ENCODE measurements at places on chromosomes 1 and 21.

- DNase-seq = no peak
Observed at GRCh38 chr1:119674835-119675289, 26.8 kb upstream of the ZNF697 start.

- DNase-seq = no peak
Observed at GRCh38 chr1:76048219-76048618, 26.3 kb upstream of the ST6GALNAC3 start.

- DNase-seq = no peak
Observed at GRCh38 chr21:42161401-42161955, 57.5 kb upstream of the ABCG1 start.

DNA sequence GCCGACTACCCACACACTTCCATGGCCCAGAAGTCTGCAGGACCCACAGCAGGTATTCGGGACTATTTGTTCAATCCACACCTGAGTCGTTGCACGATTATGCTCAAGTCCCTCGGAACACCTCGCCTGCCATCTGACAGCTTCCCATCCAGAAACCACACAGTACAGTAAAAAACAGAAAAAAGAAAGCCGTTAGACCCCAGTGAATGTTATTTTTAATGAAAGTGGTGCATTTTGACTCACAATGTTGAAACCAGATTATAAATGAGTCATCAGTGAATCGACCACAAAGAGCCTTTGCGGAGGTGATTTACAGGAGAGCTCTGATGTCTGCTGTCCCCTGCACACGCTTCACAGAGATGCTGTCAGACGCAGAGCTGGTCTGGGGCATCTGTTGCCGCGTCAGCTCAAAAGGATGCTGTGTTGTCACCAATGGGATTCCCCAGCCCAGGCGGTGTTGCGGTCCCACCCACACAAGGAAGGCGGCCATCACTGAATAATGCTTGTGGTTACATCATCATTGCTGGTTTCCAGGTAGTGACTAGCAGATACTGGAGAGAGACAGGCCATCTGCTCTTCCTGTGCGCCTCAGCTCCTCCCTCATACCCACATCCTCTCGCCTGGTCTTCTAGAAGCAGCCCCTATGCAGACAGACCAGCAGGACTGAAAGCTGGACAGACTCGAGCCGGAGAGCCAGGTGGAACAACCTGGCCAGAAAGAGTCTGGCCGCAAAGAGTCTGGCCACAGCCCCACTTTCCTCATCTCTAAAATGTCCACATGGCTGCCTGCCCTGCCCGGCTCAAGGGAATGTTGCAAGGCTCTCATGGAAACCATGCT, 116.8 kb downstream of the TOMM20 start:
- DNase-seq = no peak

GRCh38 chr1:172406968-172407367, 13.5 kb upstream of the C1orf105 start:
- no peak for DNase-seq

DNA sequence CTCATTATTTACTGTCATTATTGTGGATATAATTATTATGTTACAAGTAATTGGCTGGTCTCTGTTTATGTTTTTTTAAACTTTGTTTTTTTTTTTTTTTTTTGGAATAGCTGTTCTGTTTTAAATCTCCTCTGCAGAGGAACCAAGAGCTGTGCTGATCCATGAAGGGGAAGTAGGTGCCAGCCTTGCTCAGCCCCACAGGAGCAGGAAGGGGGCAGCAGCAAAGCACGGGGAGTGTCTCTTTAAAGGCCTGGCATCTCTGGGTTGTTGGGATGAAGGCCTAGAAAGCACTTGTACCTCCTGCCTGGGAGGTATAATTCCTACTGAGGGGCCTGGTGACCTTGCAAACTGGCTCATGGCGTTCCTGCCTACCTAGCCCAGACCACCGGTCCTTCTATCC, 2.5 kb upstream of the GRHL3 start:
- no peak for DNase-seq

- DNase-seq = no peak
Observed at GRCh38 chr1:185693654-185694053, 40.5 kb upstream of the HMCN1 start.

GRCh38 chr1:214071469-214071868, 83.7 kb downstream of the PROX1 start:
- DNase-seq = no peak

- DNase-seq = no peak
Observed at GRCh38 chr1:29096231-29096886, 27.3 kb downstream of the TMEM200B start.

GRCh38 chr1:147236959-147237791, 5.3 kb upstream of the CHD1L start:
- no peak for DNase-seq

DNA sequence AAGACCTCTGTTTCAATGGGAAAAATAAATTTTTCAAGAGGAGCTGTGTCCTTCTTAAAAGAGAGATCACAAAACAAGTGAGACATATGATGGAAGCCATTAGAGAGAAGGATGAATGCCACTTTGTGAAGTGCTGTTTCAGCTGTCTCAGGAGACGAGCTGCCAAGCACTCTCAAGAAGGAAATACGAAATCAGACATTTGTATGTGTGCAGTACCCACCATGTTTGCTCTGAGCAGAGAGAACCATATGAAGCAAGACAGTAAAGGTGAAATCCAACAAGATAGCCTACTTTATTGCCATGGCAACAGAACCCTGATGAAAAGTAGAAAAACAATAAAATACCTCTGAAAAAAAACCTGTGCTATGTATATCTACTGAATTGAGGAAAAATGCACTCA, 168.1 kb downstream of the AMY1C start:
- no peak for DNase-seq

DNA sequence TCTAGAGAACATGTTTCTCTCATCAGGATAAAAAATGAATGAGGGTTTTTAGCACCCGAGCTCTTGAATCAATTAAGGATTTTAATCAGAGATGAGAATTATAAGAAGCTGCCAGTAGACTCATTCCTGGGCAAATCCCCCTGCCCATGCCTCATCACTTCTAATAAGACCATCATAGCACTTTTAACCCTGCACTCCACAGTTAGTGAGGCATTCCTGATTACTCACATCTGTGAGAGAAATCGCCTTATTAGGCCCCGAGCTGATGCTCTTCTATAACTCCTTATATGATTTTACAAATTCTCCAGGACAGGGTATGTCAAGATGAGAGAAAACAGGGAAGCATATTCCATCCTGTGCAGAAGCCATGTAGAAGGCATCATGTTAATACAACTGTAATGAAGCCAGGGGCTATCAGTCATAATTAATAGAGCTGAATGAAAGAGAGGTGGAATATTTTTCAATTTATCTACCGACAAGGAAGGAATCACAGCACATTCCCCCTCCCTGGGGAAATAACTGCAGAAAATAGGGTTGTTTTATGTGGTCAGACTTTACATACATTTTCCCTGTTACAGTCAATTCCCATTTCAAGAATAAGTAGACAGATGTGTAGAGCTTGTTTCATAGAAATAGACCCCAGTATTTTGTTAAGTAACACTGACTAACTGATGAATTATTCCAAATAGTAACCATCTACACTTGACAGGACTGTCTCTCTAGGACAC, 272.7 kb downstream of the HHIPL2 start:
- no peak for DNase-seq

- no peak for DNase-seq
Observed at GRCh38 chr1:21570885-21571284, 61.7 kb downstream of the ALPL start.

DNA sequence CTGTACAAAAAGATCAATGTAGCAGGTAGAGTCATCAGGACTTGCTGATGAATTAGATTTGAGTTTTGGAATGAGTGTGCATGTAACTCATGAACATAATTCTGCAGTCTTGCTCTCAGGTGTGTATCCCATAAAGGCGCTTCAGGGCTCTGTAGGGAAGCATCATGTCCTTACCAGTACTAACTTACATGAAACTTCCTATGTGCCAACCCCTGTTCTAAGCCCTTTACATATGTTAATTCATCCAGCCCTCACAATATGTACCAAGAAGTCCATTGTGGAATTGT, 2.1 kb upstream of the FCRLB start:
- DNase-seq = no peak

- DNase-seq = no peak
Observed at GRCh38 chr1:8456308-8456912, 138.5 kb downstream of the SLC45A1 start.

- no peak for DNase-seq
Observed at GRCh38 chr1:239587574-239588369, 201.4 kb downstream of the CHRM3 start.

GRCh38 chr21:37074197-37074510, 1.1 kb downstream of the TTC3 start:
- DNase-seq = no peak

DNA sequence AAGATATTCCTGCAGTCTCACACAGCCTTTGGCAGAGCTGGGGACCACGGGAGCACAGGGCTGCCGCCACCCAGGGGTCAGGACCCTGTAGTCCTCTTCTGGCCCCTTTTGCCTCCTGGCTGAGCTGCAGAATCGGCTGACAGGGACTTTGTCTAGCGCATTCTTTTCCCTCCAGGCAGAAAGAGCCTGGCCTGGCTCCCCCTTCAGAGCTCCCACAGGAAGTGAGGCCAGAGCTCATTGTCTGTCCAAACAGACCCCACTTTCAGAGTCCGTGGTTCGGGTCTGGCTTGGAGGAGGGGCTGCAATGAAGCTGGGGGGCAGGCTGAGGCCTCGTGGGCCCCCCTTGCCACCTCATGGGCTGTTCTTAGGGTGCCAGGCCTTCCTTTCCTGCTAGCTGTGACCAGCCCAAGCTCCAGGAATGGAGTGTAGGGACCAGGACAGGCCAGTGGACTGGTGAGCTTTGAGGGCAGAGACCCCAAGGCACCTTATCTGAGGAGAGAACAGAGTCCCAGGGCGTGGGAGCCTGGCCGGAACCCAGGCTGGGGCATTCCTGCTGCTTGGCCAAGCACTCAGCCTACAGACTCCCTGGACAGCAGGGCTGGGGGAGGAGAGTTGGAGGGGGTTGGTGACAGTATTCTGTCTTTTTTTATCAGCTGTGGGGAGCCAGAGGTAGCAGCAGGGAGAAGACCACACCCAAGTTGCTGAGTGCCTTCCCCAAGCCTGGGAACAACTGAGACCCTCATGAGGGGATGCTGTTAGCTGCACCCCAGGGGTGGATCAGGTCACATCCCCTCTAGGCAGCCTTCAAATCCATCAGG, 4.7 kb downstream of the CELSR2 start:
- peak; percentile 71 for DNase-seq

DNA sequence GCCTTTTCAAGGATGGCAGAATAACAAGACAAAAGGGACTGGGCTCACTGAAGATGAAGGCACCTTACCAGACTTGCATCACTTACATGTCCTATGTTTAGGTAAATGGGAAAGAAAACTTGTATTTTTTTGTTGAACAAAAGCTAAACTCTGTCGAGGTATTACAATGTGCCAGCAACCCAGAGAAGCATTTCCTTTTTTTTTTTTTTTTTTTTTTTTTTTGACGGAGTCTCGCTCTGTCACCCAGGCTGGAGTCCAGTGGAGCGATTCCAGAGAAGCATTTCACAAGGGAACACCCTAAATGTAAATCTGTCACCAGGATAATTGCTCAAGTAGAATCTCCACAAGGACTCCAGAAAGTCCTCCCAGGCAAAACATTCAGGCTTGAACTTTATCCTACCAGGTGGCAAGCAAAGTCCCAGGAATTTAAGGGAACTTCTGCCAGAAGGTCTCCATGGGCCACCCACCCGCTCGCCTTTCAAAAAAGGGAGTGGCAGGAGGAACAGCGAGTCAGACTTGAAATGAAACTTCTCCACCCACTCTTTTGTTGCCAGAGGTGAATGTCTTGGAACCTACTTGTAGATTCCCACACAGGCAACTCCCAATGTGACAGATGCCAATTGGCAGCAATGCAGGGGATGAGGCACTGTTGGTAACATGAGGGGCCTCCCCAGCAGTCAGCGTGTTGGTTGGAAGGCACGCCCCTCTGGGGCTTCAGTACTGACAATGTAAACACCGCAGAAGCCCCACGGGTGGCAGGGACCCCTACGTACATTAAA, 125.0 kb downstream of the TIAM1 start:
- DNase-seq = no peak

- no peak for DNase-seq
Observed at GRCh38 chr21:45613396-45613795, 30.1 kb upstream of the PCBP3 start.

DNA sequence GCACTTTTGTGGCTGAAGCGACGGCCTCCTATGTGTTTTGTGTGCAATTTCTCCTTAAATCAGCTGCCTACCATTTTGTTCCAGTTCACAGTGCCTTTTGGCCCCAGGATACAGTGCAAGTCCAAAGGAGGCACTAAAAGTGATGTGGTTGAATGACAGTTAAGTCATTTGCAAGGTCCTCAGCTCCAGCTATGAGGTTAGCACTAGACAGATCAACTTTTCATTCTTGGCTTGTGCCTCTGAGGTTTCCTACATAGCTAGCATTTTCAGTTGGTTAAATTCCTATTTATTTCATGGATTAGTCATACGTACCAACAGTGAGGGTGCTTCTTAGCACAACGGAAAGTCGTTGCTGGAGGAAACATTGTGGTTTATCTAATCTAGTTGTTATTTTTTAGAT, 59.3 kb upstream of the NTPCR start:
- DNase-seq = no peak

GRCh38 chr1:2340918-2341254, 50.5 kb downstream of the MORN1 start:
- no peak for DNase-seq

GRCh38 chr1:227944931-227945890, 2.5 kb downstream of the WNT9A start:
- no peak for DNase-seq

DNA sequence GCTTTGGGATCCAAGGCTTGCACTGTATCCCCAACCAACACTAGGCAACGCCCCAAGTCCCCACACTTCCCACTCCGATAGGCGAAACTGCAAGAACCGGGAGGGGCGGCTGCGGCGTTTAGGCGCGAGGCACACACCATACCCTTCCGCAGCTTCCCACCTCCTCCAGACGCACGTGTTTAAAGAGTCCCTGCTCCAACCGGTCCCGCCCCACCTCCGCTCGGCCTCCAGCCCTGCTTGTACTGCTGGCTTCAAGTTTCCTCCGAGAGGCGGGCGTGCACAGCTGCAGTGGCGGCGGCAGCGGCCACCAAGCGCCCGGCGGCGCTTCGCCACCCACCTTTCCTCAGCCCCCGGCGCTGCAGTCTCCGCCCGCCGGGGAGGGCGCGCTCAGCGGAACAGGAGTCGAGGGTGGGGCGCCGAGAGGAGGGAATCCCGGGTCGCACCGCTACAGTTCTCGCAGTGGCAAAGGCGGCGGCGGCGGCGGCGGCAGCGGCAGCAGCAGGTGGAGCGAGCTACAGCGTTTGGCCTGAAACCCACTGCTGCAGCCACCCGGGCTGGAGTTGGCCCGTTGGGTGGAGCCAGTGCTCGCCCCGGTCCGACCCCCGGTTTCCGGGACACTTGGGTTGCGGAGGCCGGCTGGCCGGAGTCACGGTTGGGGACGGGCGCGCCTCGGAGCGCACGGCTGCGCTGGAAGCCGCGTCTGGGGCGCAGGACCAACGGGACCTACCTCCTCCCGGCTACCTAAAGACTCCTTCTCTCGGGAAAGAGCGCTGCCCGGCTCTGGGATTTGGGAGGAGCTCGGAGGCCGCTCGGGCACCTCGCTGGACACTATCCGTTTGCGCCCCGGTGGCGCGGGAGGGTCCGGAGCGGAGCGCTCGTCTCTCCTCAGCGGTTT, at the start of gene CNIH3:
CNIH3 (plus strand) TSS at position 457 of the 895 bp plus-strand sequence. CDS start 858 bp downstream, outside the sequence.
- no peak for DNase-seq

- DNase-seq = no peak
Observed at GRCh38 chr1:81420760-81421159, 380.0 kb upstream of the ADGRL2 start.
